Epithelial cell of proximal tubule (primary cell): ENCODE measurements at places on chromosomes 3 and 15.
A peak's percentile ranks its signal among the peaks of the same experiment; 100 is the strongest.

- no peak for DNase-seq
Observed at GRCh38 chr15:85878828-85879225, 84.1 kb upstream of the KLHL25 start.

DNA sequence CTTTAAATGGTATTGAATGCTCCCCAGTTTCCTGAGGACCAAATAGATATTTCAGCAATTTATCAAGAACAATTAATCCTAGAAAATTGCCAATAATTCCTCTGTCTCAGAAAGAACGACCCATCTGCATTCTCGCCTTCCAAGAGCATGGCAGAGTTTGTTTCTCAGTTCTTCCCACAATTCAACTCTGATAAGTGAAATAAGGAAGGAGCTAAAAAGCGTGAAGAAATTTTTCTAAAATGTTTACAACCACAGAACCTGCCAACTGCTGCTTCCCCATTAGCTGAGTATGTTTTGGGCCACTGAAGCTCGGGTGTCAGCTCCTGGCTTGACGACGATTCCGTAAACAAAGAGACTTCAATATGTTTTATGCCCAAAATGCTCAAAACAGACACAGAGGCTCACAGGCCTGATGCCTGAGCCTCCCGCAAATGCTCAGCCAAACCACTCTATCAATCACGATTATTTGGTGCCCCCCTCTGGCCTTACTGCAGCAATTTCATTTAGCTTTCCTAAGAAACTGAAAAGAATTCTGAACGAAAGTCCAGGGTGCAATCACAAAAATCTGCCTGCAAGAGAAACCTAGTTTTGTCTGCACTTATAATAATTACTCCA is 259.2 kb upstream of the CCDC54 start:
- peak; percentile 3 for DNase-seq

GRCh38 chr15:99052205-99052604 is 44.6 kb upstream of the PGPEP1L start:
- no peak for DNase-seq

- DNase-seq, result no peak
Observed at GRCh38 chr3:13480340-13481318, 523 bp downstream of the HDAC11 start.

DNA sequence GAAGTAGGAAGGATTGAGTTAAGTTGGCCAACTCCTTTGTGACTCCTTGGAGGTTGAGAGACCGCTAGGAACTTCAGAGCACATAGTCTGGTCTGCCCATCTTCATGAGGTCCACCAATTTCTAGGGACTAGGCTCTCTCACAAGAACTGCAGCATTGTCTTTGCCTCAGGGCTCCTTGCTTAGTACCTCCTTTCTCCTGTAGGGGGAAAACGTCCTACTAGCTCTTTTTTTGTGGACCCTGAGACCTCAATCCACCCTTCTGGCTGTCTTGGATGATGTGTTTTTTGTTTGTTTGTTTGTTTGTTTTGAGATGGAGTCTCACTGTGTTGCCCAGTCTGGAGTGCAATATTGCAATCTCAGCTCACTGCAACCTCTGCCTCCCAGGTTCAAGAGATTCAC is 21.6 kb downstream of the REC114 start:
- DNase-seq, result no peak

DNA sequence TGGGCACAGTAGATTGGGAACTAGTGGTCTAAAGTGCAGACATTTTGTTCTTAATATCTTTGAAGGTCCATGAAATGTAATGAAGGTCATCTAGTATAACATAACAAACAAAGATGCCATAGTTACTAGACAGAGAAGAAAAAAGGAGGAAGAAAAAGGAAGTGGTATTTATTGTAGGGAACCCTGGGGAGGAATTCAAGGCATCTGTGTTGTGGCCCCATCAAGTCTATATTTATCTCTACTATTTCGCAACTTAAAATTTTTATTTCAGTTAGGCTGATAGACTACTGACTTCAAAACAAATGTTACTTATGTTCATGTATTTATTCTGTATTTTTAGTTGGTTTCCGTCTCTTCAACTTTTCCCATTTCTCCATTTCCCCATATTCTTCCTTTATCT is 48.9 kb upstream of the ZDHHC23 start:
- DNase-seq, result no peak

DNA sequence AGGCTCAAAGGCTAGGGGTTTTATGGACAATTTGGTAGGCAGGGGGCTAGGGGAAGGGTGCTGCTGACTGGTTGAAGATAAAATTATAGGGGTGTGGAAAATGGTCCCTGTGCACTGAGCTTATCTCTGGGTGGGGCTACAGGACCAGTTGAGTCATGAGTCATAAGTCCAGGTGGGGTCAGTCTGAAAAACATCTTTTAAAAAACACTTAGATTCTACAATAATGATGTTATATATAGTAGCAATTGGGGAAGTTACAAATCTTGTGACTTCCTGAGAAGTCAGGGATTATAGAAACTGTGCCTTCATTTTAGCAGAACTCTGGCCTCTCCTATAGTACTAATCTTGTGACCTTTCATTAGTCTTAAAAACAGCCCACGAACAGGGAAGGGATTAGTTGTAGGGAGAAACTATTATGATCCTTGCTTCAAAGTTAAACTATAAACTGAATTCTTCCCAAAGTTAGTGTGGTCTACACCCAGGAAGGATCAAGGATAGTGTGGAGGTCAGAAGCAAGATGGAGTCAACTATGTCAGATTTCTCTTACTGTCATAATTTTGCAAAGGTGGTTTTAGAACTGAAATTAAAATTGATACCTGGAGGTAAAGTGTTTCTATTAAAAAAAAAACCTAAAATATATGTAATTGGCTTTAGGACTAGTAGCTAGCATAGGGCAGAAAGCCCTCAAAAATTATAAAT is 130.1 kb downstream of the P2RY1 start:
- no peak for DNase-seq

DNA sequence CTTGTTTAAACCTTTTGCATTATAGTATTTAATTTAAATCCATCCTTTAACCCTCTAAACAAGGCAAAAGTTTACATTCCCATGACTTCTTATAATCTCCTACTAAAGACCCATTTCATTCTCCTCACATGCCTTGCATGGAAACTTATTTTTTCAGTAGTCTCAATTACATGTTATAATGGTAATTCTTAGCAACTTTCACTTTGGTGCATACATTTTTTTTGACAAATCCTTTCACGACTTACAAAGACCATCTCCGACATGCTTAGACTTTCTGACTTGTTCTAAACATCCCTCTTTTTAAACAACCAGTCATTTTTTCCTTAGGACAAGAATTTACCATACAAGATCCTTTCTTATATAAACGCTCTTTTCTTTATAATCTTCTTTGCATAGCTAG is 615.4 kb upstream of the GBE1 start:
- no peak for DNase-seq

DNA sequence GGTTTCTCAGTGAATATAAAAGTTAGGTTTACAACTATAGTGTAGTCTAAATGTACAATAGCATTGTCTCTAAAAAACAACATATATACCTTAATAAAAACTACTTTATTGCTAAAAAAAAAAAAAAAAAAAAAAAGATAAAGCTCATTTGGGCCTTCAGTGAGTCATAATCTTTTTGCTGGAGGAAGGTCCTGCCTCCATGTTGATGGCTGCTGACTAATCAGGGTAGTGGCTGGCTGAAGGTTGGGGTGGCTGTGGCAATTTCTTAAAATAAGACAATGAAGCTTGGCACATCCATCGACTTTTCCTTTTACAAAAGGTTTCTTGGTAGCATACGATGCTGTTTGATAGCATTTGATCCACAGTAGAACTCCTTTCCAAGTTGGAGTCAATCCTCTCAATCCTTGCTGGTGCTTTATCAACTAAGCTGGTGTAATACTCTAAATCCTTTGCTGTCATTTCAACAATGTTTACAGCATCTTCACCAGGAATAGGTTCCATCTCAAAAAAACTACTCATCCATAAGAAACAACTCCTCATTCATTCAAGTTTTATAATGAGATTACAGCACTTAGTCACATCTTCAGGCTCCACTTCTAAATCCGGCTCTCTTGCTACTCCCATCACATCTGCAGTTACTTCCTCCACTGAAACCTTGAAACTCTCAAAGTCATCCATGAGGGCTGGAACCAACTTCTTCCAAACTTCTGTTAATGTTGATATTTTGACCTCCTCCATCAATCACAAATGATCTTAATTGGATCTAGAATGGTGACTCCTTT is 13.3 kb downstream of the ZNF280D start:
- no peak for DNase-seq
